ENCODE measurements at places on chromosomes 5 and 9. TPM values are rescaled to one million over a fixed set of nuclear protein-coding genes. Genes with fewer than 3 reads are reported as not detected.

Gene SPATA31E1
- not detected for total RNA-seq

Gene CDX1
- 0.15 TPM for total RNA-seq

Gene GGTA1
- total RNA-seq = 0.12 TPM

Gene ACOT12
- not detected for total RNA-seq

Gene HSD17B3
- total RNA-seq = not detected

Gene WHRN
- 1.2 TPM for total RNA-seq

Gene PRXL2C
- total RNA-seq = 12.1 TPM

Gene RUSC2
- 9.1 TPM for total RNA-seq

Gene PKD2L2
- not detected for total RNA-seq

Gene MSANTD3
- total RNA-seq = 47.6 TPM

Gene ANKS6
- total RNA-seq = 11.1 TPM

Gene FGFR4
- total RNA-seq = 0.12 TPM

Gene PIP5K1B
- not detected for total RNA-seq

Gene OTP
- total RNA-seq = not detected

Gene PCDHB13
- total RNA-seq = 0.59 TPM

Gene KIF24
- total RNA-seq = 0.68 TPM

Gene PCDHA1
- not detected for total RNA-seq

Gene WNT8A
- total RNA-seq = not detected

Gene PPWD1
- 32.4 TPM for total RNA-seq

Gene GOLM1
- 51.1 TPM for total RNA-seq

Gene KYAT1
- total RNA-seq = 4.8 TPM

Gene APBA1
- 3.9 TPM for total RNA-seq

Gene ABLIM3
- 6.5 TPM for total RNA-seq

Gene EPB41L4A
- 0.35 TPM for total RNA-seq

Gene CCDC171
- total RNA-seq = 1.7 TPM

Gene MARCOL
- not detected for total RNA-seq

Gene ZCCHC9
- 15.3 TPM for total RNA-seq

Gene PCDHB8
- total RNA-seq = 0.35 TPM

Gene CFAP157
- total RNA-seq = not detected

Gene ITGA2
- total RNA-seq = 8.2 TPM

Gene CAVIN4
- 1.1 TPM for total RNA-seq
